ENCODE measurements at places on chromosomes 13 and 19.

GRCh38 chr19:11479898-11480714, 740 bp downstream of the ELAVL3 start:
- peak; percentile 58 for DNase-seq

GRCh38 chr19:17687141-17687856, 855 bp downstream of the UNC13A start:
- DNase-seq, result peak; percentile 57

GRCh38 chr13:23788459-23788858, 100.7 kb downstream of the MIPEP start:
- DNase-seq, result no peak

GRCh38 chr13:40569024-40569350, 97.5 kb downstream of the FOXO1 start:
- DNase-seq, result no peak

GRCh38 chr19:19860756-19861390, 4.8 kb upstream of the ZNF253 start:
- no peak for DNase-seq

- no peak for DNase-seq
These were observed 9.8 kb downstream of the KBTBD6 start for GRCh38 chr13:41122838-41123237.

DNA sequence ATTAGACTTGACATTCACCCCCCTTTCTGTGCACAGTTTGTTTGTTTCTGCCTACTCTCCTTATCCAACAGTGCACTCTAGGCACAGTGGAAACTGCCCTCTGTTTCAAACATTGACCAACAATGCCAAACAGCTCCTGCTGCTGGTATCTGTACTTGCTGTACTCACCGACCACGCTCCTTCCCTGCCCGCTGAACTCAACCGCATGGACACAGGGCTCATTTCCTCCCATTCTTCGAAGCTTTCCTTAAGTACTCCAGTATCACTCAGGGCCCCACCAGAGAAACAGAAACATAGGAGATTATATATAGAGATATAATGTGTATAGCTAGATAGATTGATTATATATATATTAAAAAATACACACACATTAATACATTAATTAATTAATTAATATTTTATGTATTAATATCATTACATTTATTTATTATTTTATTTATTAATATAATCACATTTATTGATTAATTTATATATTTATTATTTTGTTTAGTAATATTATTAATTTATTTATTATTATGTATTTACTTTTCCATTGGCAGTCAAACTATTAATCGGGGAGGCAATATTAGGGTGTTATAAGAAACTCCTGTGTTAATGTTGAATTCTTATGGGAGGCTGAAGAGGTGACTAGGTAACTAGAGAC, 1528.2 kb downstream of the EFNB2 start:
- no peak for DNase-seq

- peak; percentile 76 for DNase-seq
These were observed at the start of gene MAST3 for GRCh38 chr19:18097217-18097992. MAST3 (plus strand) TSS chr19:18097778; CDS start chr19:18097793, 15 bp downstream.

DNA sequence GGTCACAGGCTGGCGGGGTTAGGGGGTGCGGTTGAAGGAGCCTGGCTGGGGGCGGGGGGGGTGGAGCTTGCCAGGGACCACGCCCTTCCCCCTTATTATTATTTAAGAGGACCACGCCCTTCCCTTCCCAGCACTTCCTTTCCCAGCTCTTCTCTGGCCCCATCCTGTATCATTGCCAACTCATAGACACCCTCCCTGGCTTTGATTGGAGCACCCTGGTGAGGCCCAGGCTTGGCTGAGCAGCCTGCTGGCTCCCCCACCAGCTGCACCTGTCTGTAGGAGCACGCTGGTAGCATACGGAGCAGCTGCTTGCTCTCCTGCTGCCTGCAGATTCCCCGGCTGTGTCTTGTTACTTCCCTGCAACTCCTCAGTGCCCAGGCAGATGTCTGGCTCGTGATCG, 62.5 kb upstream of the PDX1 start:
- peak; percentile 95 for DNase-seq

Data from NCI-H524 (cell line).